Inflammatory macrophage (primary cell): ENCODE measurements at places on chromosomes 7 and 10.

DNA sequence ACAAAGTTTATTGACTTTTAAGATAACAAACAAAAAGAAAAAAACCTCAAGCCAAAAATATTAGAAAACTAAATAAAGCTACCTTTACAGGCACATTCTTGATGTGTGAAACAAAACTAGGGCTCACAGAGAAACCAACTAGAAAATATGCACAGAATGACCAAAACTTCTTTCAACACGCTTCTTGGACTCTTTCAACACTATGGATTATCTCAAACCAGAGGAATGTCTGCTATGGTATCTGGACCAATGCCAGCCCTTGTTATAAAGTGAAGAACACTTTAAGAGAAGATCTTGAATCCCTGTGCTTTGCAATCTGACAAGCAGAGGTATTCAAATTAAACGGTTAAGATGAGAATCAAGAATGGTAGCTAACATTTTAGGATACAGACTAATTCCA is 76.6 kb downstream of the DNAJC1 start:
- DNase-seq, result no peak

- DNase-seq, result no peak
Measured at GRCh38 chr10:11886851-11887250, 63.7 kb downstream of the PROSER2 start.

- no peak for DNase-seq
Measured at GRCh38 chr7:50869108-50869725, 86.5 kb upstream of the GRB10 start.

DNA sequence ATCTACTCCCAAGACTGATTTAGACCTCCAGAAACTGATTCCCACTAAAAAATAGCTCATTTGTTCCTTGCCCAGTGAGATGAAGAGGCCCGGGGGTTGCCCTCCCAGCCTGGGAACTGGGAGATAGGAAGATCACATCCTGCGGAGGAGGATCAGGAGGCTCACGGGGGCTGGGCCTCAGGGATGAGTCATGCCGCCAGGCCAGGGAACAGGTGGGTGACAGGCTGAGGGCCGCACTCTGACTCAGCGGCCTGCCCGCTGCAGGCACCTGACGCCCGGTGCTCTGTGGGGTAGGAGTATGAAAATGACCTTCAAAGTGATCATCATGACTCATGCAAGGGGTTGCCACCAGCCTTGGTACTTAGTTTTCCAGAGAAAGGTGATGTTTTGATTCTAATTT is 104.5 kb upstream of the ZPBP start:
- peak; percentile 50 for DNase-seq

DNA sequence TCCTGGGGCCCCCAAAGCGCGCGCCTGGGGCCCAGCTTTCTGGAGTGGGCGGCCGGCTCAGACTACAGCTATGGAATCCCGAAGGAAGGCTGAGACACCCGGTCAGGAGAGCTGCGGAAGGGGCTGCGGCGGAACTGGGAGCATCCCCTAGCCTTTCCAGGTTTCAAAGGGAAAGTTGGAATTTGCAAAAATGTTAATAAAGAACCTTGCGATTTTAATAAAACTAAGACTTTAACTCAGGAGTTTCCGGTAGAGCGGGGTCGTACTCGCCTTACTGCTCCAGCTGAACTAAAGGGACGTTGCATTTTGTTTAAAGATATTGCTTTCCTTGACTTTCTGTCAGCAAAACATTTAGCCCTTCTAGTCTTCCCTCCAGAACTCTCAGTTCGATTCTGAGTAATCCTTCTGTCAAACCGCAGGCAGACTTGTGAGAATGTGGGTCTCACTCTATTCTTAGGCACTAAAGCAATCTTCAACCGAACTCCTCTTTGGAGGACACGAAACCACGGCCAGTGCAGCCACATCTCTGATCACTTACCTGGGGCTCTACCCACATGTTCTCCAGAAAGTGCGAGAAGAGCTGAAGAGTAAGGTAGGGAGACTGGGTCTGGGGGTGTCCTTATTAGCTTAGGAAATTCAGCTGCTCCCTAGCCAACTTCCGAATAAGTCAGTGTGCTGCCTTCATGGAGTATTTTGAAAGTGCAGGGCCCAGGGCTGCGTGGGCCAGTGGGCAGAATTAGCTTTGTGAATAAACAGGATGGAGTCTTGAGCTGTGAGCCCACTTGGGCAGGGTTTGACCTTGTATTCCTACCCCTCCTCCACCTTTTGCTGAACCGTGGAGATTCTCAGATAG is 1.9 kb downstream of the CYP26A1 start:
- DNase-seq, result no peak

DNA sequence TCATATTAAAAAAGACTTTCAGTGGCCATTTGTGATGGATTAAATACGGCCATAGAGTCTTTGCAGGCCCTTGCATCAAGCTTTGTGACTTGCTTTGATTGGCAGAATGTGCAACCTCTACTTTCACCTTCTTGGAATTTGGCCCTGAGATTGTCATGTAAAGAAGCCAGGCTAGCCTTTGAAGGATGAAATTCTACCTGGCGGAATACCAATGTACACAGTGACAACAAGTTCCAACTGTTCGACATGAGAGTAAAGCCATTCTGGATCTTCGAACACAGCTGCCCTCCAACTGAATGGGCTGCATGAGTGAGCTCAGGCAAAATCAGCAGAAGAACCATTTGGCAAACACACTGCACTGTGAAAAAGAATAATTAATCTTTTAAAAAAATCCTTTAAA is 321.3 kb downstream of the PHF14 start:
- DNase-seq, result no peak

GRCh38 chr10:44659320-44659719 is 251.8 kb upstream of the TMEM72 start:
- no peak for DNase-seq

GRCh38 chr10:35152992-35153391 is 26.3 kb downstream of the CREM start:
- DNase-seq, result no peak

DNA sequence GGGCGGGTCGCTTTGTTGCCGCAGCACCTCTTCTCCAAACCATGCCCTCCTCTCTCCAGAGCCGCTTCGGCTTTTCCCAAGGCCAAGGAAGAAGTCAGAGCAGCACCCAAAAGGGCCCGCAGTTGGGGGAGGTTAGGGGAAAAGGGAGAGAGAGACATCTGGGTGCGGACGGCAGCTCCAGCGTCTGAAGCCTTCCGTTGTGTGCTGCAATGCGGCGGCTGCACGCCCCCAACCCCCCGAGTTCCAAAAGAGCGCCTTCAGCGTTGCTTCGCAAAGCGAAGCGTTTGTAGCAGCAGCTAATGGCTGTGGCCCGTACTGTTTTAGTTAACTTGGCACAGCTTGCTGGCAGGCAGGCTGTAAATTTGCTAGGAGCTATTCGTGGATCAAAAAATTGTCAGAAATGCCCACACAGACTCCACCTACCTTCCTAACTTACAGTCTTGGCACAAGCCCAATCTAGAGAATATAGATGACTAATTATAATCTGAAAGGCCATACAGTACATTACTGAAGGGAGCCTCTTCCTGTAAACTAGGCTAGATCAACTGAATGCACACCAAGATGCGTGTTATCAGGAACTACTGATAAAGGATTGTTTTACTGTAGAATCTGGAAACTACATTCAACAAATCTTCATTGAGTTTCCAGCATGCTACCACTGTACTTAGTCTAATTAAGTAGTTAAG is 1.1 kb upstream of the KBTBD2 start:
- peak; percentile 63 for DNase-seq

- DNase-seq, result peak; percentile 54
Measured at GRCh38 chr10:1420661-1421362, 316.5 kb downstream of the ADARB2 start.

DNA sequence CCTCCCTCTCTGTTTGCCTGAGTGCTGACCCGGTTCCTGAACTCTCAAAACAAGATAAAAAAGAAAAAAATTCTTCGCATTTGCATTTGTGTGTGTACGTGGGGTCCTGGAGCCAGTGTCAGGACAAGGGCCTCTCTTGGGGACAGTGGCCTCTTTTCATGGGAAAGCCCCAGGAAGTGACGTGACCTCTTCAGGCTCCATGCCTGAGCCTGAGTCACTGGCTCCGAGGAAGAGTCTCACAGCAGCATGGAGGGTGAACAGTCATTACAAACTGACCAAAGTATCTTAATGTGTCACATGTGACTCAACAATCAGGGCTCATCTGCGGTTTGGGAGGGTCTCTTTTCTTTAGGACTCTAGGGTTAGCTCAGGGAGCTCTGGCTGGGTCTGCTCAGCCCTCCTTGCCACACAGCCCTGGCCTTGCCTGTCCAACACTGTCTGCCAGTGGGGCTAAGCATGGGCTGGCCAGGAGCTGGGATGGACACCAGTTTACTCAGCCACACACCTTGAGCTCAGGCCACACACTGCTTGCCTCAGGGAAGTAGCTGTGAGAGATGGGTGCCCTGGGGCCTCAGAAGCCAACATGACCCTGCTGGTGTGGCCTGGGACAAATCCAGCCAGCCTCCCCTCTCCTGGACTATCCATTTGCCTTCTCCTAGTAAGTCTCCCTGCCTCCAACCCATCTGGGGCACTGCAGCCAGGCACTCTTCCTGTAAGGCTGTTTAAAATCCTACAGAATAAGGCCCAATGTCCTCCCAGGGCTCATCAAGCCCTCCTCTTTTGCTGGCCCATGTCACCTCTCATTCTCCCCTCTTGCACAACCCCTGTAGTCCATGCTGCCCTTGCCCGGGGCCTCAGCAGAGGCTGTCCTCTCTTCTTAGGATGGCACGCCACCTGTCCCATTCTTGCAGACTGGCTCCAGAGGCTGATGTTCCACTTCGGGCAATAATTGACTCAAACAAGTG is 10.5 kb downstream of the TMEM273 start:
- peak; percentile 80 for DNase-seq

DNA sequence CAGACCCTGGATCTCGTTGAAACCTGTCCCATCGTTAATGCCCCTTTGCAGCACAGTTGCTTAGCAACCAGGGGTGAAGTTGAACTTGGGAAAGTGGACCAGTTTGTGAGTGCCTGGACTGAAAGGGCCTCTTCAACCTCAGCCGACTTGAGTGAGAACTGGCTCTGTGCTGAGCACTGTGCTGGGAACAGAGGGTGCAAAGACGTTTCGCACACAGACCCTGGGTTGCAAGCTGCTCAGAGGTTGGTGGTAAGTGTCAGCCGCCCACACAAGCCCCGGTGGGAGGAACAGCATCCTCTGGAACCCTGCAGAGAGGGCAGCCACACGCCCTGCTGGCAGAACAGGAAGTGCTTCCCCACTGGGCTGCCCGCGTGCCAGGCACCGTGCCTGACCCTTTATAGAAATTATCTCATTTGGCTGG is 89.2 kb downstream of the CARD11 start:
- peak; percentile 41 for DNase-seq

DNA sequence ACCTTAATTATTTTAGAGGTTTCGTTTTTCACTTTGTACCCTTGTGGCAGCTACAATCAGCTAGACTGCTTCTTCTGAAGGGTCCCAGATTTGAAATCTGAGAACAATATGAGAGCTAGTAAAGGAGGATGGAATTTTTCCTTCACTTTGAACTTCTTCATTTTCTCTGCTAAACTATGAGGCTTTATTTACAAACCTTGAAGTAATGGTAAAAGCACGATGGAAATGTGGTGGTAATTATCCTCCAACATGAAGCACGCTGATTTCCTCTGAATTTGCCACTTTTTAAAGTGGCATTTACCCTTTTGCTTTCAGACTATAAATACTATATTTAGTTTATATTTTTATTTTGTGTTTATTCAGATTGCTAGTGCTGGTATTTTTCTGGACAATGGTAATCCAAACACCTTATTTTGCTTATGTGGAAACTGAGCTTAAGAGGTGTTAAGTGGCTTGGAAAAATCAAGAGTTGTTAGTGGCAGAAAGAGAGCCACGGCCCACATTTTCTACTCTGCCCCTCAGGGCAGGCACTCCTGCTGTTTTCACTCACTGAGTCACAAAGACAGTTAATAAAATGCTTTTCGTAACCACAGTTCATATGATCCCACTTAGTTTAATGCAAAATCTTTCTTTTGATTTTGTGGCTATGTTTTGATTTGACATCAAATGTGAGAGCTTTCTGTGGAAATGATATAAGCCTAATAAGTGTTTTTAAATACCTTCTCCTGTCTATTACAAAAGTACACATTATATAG is 2.7 kb downstream of the SSMEM1 start:
- no peak for DNase-seq

- DNase-seq, result no peak
Measured at GRCh38 chr7:67654642-67655041, 658.0 kb downstream of the TYW1 start.

DNA sequence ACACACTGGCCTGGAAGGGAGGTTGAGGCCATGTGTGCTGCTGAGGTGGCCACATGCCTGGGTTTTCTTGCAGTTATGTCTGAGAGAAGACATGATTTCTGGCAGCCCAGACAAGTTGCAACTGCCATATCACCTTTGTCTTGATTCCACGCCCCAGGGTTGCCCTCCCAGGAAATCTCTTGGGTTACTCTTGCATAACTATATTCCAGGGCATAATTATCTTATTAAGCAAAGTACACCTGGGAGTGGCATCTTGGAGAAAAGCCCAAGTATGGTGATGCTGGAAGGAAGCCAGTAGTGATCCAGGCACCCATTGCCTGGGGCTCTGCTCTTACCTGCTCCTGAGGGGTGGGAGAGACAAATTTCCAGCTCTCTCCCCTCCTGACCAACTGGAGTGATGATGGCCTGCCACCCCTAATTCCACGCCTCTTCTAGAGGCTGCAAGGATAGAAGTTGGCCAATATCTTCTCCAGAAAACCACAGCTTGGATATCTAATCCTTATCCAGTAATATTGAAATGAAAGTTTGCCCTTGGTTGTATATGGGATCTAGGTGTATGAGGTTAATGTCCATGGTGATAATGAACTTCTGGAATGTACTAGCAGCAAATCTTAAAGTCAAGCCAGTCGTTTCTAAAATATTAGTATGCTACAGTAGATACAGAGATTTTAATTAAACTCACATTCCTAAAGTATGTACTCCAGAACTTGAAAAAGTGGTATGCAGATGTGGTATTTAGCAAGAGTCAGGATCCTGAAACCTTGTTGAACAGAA is 5.0 kb downstream of the AKR1B10 start:
- DNase-seq, result no peak

- DNase-seq, result no peak
Measured at GRCh38 chr10:22648547-22648961, 65.8 kb downstream of the PIP4K2A start.

GRCh38 chr7:50653126-50653864 is 88.1 kb upstream of the DDC start:
- peak; percentile 77 for DNase-seq

GRCh38 chr7:108244110-108244509 is 113.9 kb upstream of the LAMB4 start:
- DNase-seq, result no peak

- no peak for DNase-seq
Measured at GRCh38 chr10:17214526-17214925, 13.1 kb upstream of the TRDMT1 start.

- no peak for DNase-seq
Measured at GRCh38 chr10:125976960-125977605, 80.7 kb downstream of the FANK1 start.

GRCh38 chr7:28621369-28621841 is 209.1 kb downstream of the CREB5 start:
- no peak for DNase-seq

GRCh38 chr10:126397640-126398382 is 9.5 kb upstream of the ADAM12 start:
- DNase-seq, result no peak

GRCh38 chr10:74049955-74050354 is 52.0 kb downstream of the VCL start:
- DNase-seq, result no peak
